COR-L47 (cell line): ENCODE measurements at places on chromosomes 7 and 10.

DNA sequence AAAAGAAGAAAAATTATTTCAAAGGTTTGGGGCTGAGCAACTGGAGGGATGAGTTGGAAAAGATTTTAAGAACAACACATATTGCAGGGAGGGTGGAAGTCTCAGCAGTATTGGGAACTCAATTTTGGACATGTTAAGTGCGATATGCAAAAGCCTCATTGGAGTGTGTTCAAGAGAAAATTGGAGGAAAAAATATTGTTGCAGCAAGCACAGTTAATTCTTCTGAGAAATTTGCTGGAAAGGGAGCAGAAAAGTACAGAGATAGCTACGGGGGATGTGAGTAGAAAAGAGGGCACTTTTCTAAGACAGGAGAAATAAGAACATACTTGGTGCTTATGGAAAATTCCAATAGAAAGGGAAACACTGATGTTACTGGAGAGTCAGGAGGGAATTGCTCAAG is 59.8 kb upstream of the MAGI2 start:
- DNase-seq: no peak

DNA sequence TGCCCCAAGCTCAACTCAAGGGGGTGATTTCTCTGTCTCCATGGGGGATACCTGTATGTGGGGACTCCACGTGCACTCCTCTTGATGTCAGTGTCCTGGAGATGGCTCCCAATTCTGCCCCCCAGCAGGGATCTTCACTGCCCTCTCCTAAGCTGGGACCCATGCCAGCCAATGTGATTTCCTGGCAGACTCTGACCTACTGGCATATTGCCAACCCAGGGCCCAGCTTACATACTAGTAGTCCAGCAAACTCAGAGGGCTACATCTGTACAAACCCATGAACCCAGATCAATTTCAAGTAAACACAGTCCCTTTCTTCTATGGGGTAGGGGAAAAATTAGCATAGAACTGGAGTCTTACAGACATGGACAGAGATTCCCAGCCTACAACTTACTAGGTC is 26.2 kb upstream of the BMPR1A start:
- peak; percentile 27 for DNase-seq

DNA sequence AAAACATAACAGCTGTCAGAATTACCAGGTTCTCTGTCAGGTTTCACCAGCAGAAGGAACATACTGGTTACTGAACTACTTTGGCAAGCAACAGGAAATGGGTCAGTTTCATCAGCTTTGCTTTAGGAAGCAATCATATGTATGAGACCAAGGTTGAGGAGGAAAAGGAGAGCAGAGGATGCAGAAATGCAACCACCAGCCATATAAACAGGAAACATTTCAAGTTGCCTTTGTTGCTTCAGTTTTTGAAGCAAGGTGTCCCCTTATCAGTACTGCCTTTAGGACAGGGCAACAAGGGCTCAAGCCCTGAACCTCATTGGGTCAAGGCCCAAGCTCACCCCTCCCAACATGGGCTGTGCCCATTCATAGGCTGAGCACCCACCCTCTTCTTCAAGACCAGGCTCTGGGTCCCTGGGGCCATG is 10.2 kb downstream of the HIPK2 start:
- no peak for DNase-seq

DNA sequence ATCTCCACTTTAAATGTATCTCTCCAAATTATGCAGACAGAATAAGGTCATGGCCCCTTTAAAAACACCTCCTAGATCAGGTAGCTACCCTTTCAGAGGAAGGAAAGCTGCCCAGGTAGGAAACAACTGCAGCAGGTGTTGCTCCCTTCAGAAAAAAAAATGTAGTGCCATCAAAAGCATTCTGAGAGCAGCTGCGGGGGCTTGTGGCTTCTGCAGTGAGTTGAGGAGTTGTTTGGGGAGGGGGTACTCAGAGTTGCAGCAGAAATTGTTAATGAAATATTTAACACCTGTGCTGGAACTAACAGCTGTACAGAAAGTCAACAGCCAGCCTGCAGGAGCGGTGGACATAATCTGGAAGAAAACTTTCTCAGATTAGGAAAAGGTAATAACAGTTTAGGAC is 24.0 kb downstream of the CDHR3 start:
- no peak for DNase-seq

DNA sequence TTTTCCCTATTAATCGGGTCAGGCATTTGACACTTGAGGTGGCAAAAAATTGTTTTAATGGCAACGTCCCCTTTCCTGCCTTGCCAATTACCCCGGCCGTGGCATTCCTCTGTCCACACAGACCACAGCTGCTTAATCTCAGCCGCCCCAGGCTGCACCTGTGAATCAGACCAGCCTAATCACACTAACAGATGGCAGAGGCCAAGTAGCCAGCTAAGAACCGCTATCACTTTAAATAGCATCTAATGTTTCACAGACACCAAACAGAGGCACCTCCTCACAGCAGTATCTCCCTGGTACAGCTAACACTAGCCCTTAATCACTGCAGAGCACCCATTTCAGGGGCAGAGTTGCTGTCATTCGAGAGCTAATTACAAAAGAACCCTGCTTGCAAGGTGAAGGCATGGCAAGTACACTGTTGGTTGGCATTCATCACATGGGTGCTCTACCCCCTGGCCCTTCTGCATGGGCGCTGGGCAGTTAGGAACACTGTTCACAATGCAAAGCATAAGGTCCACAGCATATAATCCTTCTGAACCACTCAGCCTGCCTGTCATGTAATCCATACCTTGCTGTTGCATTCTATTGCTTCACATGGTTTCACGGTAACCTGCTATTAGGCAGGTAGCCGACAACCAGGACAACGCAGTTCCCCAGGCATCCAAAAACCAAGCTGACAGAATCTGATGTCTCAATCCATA is 38.8 kb downstream of the FGFR2 start:
- DNase-seq: no peak

- DNase-seq: no peak
Observed at GRCh38 chr7:25820432-25821040, 331.5 kb upstream of the NFE2L3 start.

- no peak for DNase-seq
Observed at GRCh38 chr10:3548702-3549101, 236.3 kb downstream of the KLF6 start.

- DNase-seq: no peak
Observed at GRCh38 chr10:10313149-10313835, 704.4 kb upstream of the CELF2 start.
